ENCODE measurements at places on chromosomes 13 and 19.

DNA sequence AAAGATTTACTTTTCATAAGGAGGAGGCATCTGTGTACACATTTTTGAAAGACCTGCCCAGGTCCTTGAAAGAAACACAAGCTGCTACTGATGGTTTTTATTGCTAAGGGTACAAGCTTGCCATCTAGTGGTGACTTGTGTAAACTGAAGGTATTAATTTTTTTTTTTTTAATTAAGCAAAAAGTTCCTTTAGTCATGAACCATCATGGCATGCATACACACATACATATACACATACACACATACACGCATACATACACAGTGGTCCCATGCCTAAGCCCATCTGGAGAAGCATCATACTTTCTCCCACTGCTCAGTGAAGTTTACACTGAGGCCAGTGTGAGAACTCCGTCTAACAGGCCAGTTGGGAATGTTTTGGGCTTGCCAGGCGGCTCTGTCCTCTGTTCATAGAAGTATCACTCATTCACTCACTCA is 312.5 kb downstream of the DCLK1 start:
- DNase-seq = no peak

DNA sequence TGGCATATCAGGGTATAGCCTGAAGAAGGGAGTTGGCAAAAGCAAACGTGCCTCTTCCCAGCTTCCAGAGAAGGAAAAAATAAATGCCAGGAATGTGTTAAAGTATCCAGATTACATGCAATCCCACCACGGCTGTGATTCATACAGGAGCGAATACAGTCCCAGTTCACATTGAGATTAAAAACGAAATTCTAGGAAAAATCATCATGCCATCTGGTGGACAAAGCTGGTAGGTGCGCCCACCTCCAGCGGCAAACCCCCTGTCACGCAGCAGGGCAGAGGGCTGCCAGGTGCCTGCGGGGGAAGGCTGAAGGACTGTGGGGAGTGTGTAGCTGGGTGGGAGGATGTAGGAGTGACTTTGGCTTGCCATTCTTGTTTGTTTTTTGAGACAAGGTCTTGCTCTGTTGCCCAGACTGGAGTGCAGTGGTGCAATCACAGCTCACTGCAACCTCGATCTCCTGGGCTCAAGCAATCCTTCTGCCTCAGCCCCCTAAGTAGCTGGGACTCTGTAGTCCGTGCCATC is 6.4 kb upstream of the DMWD start:
- DNase-seq = no peak

- DNase-seq = no peak
Measured at GRCh38 chr13:73110814-73111213, 52.0 kb downstream of the KLF5 start.

DNA sequence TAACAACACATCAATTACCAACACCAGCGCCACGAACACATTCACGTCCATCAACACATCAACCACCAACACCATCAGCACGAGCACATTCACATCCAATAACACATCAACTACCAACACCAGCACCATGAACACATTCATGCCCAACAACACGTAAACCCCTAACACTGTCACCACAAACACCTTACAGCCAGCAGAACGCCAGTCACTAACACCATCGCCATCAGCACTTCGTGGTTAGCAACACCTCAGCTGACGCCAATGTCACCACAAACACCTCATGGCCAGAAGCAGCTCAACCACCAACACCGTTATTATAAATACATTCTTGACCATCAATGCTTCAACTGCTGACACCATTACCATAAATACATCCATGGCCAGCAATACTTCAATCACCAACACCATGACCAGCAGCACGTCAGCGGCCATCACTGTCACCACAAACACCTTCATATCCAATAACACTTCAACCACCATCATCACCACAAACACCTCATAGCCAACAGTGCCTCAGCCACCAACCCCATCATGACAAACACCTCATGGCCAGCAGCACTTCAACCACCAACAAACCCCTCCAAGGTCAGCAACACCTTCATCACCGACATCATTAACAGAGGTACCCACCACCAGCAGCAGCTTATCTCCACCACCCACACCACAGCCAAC is 9.4 kb downstream of the FCER2 start:
- DNase-seq = no peak

- DNase-seq = no peak
Measured at GRCh38 chr13:28837111-28837510, 17.0 kb downstream of the MTUS2 start.

DNA sequence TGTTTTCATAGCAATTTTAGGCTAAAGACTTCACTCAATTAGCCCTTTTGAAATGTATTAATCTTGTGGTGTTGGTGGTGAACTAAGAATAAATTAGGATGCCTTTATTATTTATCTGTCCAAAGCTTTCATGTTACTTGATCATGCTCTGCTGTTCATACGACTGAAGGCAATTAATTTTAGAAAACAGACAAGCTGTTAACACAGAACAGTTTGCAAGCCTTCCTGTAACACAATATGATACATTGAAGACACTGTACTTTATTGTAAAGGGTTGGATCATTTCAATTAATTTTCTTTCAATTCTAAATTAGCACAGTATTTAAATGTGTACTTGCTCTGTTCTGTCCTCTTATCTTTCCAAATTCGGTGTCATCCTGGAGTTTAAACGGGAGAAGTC is 794.3 kb upstream of the MIR17HG start:
- no peak for DNase-seq

DNA sequence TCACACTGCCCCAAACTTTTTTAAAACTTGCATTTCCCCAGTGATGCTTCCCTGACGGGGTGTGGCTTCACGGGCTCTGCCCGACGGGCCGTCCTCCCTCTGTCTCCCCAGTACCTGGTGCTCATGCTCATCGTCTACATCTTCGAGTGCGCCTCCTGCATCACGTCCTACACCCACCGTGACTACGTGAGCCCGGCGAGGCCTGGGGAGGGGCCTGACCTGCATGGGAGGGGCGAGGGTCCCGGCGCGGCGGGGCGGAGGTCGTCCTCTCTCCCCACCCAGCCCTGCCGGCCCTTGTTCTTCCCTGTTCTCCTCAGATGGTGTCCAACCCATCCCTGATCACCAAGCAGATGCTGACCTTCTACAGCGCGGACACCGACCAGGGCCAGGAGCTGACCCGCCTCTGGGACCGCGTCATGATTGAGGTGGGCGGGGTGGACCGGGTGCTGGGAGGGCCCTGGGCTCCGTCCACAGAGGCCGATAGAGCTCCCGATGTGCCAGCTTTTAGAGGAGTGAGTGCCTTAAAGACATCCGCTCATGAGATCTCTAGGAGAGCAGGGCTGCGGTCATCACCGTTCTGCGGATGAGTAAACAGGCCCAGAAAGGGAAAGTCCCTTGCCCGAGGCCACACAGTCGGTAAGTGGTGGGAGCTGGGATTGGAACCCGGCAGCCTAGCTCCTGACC is 6.9 kb downstream of the UPK1A start:
- DNase-seq = no peak

DNA sequence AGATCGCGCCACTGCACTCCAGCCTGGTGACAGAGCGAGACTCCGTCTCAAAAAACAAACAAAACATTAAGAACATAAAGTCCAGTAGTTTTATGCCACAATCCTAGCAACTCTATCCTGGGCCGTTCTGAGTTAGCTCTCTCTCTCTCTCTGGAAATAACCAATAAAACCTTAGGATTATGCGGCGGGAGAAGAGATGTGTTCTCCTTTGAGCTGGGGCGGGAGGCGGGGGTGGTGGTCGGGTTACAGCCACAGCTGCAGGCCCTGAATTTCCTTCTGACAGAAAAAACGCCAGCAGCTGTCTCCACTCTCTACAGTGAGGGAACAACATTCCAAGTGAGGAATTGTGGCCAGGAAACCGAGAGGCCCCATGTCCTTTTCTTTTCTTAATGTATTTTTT is 9.1 kb upstream of the PNMA8A start:
- DNase-seq = no peak

DNA sequence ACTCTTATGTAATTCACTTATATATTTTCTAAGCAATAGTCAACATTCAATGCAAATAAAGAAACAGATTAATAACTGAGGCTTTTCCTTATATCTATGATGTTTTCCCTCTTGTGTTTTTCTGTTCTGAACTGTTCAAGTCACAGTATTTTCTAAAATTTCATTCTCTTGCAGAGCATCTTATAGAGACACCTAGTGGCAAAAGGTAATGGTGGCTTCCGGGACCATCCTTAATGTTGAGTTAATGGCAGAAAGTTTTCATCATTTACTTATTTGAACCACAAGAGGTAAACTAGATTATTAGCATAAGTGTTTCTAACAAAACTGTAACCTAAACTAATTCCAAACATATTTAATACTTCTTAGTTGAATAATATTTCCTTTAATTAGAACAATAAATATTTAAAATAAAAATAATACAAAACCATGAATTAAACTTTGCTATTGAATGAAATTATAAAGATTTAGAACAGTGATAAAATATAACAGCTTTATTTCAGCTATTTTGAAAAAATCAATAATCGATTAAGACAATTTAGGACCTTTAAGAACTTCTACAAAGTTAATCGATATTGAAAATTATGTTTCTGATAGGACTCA is 1.7 kb upstream of the SLITRK5 start:
- DNase-seq = no peak

GRCh38 chr13:48235341-48236135 is 2.5 kb downstream of the ITM2B start:
- DNase-seq = no peak

- DNase-seq = no peak
Measured at GRCh38 chr19:591099-591958, 1.6 kb downstream of the HCN2 start.

- DNase-seq = no peak
Measured at GRCh38 chr19:5086725-5087439, 118.0 kb downstream of the KDM4B start.

DNA sequence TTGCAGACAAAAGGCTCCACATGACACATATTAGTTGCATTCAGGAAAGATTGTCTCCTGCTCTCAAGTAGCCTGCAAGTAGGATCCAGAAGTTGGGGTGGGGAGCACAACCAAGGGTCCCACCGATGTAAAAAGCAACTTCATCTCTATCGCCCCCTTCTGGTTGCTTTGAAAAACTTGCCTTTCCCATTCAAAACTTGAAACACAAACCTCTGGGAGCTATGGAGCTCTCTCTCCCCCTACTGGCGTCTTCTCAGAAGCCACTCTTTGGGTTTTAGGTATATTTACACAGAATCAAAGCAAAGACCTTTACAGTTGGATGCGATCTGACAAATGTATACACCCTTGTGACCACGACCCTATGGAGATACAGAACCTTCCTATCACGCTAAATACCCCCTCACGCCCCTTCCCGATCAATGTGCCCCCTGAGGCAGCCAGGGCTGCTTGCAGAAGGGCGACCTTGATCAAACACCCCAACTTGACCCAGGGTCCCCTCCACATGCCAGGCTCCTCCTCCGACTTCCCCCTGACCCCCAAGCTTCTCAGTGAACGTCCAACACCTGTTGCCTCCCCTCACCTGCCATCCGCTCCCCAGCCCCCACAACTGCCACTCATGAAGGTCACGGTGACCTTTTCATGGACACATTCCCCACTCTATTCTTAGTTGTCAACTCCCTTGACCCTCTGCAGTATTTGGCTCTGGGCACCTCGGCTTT is 10.1 kb downstream of the NOSIP start:
- DNase-seq = no peak

- no peak for DNase-seq
Measured at GRCh38 chr13:36903925-36904595, 16.0 kb downstream of the SMAD9 start.

GRCh38 chr13:24725379-24725778 is 38.6 kb upstream of the RNF17 start:
- DNase-seq = no peak

DNA sequence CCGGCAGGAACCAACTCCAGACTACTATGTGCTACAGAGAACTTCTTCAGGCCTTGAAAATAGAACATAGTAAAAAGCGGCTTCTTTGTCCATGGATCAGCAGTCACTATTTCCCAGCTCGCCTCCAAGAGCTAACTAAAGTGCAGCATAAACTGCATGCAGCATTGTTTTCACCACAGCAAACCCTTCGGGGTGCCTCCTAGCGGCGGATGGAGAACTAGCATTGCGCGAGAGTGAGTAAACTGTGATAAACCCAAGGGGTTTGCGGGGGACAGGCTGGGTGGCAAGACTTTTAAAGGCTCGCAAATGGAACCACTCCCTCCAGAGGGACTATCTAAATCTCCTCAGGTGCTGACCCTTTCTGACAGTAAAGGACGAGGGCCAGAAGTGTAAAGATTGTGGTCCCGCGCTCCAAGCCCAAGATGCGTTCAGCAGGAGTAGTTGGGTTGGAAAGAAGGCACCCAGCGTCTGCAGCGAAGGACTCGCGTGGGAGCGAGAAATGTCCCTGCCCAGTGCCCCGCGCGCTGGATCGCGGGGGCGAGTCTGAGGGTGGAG is 21.5 kb upstream of the SGCG start:
- no peak for DNase-seq

DNA sequence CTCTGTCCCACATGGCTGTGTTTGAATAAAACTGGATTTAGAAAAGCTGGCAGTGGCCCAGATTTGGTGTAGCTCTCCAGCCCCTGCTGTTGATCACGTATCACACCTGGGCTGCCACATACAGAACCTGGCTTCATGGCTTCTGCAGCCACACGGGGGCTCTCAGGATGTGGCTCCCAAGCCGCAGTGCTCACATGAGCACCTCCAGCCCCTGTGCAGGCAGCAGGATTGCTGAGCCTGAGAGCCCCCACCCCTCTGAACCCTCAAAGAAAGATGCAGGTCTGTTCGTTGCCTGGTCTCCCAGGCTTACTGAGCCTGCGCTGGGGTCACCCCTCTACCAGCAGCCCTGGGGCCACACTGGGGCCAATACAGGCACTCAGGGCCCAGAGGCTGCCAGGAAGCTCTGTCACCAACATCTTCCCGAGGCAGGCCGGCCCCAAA is 2.7 kb downstream of the PLEKHF1 start:
- no peak for DNase-seq

DNA sequence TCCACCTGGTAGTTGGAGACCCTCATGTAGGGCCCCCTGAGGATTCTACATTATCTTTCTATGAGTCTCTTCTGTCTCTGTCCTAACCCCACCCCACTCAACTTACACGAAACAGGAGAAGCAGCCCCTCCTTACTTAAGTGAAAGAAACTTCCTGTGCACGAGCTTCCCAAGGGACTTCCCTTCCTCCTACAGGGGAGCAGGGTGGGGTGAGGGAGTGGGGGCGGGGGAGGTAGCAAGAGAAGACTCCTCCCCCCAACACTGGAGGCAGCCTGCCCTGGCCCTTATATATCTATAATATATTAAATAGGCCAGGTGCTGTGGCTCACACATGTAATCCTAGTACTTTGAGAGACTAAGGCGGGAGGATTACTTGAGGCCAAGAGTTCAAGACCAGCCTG is 5.5 kb upstream of the PDE4C start:
- DNase-seq = no peak

- no peak for DNase-seq
Measured at GRCh38 chr13:41919031-41919740, 41.7 kb downstream of the VWA8 start.

DNA sequence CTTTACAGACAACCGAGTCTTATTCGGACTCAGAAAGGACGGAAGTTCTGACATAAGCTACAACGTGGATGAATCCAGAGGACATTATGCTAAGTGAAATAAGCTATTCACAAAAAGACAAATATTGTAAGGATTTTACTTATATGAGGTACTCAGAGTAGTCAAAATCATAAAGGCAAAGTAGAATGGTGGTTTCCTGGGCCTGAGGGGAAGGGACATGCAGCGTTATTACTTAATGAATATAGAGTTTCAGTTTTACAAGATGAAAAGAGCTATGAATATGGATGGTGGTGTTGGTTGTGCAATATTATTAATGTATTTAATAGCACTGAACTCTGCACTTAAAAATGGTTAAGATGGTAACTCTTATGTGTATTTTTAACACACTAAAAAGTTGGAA is 419.1 kb upstream of the SGCG start:
- DNase-seq = no peak

All from RWPE2 (cell line).